ENCODE measurements at places on chromosomes 5 and 9.

DNA sequence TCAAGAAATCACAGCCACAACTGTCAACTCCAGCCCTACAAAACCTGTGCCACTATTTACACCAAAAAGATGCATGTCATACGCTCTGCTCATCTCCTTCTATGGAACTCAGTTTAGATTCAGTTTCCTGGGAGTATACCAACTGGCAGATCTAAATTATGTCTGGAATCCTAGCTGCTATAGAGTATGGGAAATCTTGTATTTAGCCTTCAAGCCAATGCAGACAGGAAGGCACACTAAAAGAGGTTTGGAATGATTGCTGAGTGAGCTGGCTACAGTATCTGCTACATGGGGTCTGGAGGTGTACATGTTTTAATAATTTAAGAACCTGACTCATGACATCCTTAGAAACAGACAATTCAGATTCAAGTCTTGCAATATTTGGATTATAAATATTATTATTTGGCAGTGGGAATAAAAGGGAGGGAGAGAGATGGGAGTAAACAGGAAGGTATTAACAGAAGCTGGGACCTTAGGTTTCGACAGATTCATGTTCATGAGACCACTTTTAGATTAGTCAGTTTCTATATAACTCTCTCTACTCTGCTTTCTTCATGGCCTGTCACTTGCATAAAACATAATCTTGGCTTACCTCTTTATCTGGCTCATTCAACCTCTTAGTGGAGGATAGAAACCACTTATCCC is 178.8 kb upstream of the HAPLN1 start:
- no peak for DNase-seq

- no peak for DNase-seq
Measured at GRCh38 chr5:7010591-7010990, 297.4 kb downstream of the TENT4A start.

DNA sequence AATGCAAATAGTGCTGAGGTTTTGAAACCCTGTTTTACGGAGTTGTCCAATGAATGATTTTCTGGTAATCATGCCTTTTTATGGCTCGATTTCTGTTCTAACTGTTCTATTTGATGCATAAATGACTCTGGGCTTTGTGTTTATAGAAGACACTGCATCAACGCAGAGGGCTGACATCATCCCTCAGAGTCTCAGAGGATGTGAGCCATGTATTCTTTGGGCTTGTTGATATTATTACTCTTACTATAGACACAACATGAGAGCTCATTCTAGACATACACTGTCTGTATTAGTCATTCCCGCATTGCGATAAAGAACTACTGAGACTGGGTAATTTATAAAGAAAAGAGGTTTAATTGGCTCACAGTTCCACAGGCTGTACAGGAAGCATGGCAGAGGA is 31.6 kb downstream of the CDH6 start:
- no peak for DNase-seq

- DNase-seq, result no peak
Measured at GRCh38 chr9:4550777-4551484, 60.7 kb downstream of the SLC1A1 start.
